ENCODE measurements at places on chromosomes 4 and X.

GRCh38 chrX:129544780-129545179, 4.7 kb downstream of the OCRL start:
- DNase-seq, result no peak
- no peak overlapping the region for H3K27ac ChIP-seq
- H3K36me3 ChIP-seq, result peaks cover 6% of the 10 kb centered on the region
- H3K27me3 ChIP-seq, result peaks cover 4% of the 10 kb centered on the region
- peaks cover 3% of the 10 kb centered on the region for H3K4me1 ChIP-seq
- no peak overlapping the region for H3K4me3 ChIP-seq

DNA sequence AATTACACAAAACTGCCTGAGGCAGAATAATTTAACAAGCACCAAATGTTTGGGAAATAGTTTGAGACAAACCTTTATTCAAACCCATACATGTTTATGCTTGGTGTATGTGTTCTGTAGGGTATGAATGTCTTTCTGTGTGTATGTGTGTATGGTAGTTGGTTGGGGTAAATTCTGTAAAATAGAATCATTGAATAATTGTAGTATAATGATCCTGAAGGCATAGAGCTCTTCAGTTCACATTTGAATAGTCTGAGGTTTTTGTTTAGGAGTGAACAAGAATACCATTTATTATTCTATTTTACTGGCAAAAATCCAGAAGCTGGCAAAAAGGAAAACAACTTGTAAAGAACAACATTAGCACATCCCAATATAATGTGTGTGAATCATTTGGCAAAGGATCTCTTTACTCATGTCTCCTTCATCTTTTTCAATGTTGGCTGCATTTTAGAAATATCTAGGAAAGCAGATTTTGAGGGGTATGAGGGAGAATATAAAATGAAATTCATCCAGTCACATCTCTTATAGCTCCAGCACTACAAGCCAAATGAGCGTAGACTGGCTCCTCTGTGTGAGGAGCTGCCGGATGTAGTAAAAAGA, 360.0 kb downstream of the CHIC1 start:
- DNase-seq, result peak; percentile 36
- H3K4me3 ChIP-seq, result no peak overlapping the region
- H3K36me3 ChIP-seq, result no peaks in the 10 kb centered on the region
- no peak overlapping the region for H3K27ac ChIP-seq

DNA sequence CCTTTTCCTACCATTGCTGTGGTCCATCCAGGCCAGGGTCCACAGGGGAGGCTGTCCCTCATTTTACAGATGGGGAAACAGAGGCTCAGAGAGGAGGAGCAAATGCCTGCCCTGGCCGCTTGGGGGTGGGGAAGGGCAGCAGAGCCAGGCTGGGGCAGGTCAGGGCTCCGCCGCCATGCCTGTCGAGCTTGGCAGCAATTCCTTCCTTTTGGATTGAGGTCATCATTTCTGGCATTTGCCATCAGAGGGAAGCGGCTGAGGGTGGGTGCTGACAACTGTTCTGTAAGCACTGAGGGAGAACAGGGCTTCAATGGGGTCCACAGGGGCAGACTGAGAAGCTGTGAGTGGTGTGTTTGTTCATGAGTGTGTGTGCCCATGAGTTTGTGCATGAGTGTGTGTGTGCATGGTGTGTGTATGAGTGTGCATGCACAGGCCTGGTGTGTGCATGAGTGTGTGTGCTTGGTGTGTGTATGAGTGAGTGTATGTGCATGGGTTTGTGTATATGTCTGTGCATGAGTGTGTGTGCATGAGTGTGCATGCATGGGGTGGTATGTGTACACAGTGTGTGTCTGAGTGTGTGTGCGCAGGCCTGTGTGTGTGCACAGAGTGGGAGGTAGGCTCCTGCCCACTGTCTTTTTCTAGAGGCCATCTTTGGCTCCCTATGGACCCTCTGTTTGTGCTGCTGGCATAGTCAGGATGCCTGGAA, 115.2 kb downstream of the SORCS2 start:
- H3K27ac ChIP-seq, result no peak overlapping the region
- no peak overlapping the region for H3K4me3 ChIP-seq
- DNase-seq, result peak; percentile 77
- H3K27me3 ChIP-seq, result peaks cover 51% of the 10 kb centered on the region

DNA sequence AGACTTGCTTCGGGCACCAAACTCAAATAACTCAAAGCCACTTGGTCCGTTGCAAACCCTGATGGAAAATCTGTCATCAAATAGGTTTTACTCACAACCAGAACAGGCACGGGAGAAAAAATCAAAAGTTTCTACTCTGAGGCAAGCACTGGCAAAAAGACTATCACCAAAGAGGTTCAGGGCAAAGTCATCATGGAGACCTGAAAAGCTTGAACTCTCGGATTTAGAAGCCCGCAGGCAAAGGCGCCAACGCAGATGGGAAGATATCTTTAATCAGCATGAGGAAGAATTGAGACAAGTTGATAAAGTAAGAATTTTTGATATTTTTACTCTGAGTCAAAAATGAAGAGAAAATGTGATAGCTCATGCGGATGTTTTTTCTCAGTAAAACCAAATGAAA, 87.2 kb downstream of the NRK start:
- no peaks in the 10 kb centered on the region for H3K36me3 ChIP-seq
- no peak overlapping the region for H3K27ac ChIP-seq
- DNase-seq, result no peak
- peaks cover 12% of the 10 kb centered on the region for H3K27me3 ChIP-seq
- no peak overlapping the region for H3K4me3 ChIP-seq

DNA sequence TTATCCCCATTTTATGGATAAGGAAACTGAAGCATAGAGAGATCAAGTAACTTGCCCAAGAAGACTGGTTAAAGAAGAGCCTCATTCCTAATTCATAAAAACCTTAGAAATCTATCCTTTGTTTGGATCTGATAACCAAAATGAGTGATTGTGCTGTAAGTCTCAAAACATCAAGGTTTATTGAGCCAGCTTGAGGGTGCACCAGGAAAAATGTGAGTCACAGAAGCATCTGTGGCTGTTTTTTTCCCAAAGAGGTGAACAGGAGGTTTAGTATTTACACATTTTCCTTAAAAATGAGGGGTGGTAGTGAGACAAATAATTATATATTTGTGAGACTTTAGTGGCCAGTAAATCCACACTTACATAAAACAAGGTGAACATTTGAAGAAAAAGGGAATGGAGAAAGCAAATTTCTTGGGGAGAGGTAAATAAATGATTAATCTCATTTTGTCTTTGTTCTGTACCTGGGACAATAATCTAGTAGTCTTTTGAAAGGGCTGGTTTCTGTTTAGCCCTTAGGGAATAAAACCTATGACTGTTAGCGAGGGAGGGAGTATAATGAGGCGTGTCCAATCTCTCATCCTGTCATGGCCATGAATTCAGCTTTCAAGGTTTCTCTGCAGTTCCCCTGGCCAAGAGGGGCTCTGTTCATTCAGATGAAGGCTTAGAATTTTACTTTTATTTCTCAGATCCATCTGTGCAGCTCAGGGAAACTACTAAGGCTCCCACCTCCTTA, 12.2 kb upstream of the FMR1 start:
- no peak for DNase-seq
- no peaks in the 10 kb centered on the region for H3K36me3 ChIP-seq
- H3K4me1 ChIP-seq, result no peaks in the 10 kb centered on the region
- H3K27me3 ChIP-seq, result no peaks in the 10 kb centered on the region
- no peak overlapping the region for H3K27ac ChIP-seq
- no peak overlapping the region for H3K4me3 ChIP-seq

DNA sequence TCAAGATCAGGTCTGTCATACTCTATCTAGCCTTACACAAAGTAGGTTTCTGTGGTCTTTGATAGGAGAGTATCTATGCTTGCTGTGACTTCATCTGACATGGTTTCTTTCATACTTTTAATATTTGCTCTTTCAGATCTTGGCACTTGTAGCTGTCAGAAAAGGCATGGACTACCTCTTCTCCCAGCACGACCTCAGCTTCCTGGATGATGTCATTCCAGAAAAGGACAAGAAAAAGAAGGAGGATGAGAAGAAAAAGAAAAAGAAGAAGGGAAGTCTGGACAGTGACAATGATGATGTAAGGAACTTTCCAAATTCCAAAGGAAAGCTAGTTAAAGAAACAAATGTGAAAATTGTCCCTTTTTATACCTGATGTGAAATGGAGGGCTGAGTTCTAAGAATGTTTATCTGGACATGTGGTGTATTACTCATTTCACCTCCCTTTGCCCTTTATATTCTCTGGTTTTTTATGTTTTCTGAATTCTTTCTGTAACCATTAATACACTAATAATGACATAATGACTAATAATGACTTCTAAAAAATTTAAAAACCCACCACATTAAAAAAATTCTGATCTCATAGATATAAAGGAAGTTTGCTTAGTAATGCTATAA, 221.2 kb downstream of the SLC4A4 start:
- peaks cover 29% of the 10 kb centered on the region for H3K36me3 ChIP-seq
- DNase-seq, result no peak
- H3K4me1 ChIP-seq, result peaks cover 10% of the 10 kb centered on the region
- no peaks in the 10 kb centered on the region for H3K27me3 ChIP-seq
- no peak overlapping the region for H3K4me3 ChIP-seq

DNA sequence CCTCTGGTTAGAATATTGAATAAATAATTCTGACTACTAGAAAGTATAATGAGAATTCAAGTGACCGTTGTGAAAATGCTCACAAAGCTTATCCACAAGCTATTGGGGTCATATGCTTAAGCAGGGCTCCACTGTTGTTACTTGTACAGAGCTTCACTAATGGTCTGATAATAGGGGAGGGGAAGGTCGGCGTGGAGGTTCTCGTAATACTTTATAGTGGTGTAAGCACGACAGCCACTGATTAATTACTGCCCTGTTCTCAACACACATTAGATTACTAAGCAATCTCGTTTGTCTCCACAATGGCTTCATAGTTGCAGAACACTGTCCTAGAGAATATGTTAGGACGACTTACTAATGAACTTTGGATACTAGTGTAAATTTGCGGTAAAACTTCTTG, 11.6 kb downstream of the UNC5C start:
- peak overlapping the region; percentile 70 for H3K27ac ChIP-seq
- H3K4me3 ChIP-seq, result peak overlapping the region; percentile 66
- peaks cover 27% of the 10 kb centered on the region for H3K4me1 ChIP-seq

DNA sequence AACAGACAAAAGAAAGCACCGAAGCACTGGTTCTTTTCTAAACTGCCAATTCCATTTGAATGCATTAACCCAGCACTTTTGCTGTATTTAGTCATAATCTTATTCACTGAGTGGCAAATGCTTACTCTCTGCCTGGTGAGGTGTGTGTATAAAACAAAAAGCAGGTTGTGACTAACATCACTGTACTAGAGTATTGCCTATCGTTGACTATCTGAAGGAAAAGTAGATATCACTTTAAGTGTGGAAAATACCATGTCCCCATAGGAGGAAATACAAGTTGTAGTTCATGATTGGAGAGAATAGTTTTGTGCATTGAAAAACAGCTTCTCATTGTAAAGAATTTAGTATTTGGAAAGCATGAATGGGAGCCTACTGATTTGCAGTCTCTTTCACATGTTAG, 2.7 kb downstream of the PDLIM5 start:
- H3K27ac ChIP-seq, result peak overlapping the region; percentile 86
- peak; percentile 60 for DNase-seq
- H3K27me3 ChIP-seq, result no peaks in the 10 kb centered on the region
- H3K36me3 ChIP-seq, result peaks cover 34% of the 10 kb centered on the region
- peaks cover 53% of the 10 kb centered on the region for H3K4me1 ChIP-seq

DNA sequence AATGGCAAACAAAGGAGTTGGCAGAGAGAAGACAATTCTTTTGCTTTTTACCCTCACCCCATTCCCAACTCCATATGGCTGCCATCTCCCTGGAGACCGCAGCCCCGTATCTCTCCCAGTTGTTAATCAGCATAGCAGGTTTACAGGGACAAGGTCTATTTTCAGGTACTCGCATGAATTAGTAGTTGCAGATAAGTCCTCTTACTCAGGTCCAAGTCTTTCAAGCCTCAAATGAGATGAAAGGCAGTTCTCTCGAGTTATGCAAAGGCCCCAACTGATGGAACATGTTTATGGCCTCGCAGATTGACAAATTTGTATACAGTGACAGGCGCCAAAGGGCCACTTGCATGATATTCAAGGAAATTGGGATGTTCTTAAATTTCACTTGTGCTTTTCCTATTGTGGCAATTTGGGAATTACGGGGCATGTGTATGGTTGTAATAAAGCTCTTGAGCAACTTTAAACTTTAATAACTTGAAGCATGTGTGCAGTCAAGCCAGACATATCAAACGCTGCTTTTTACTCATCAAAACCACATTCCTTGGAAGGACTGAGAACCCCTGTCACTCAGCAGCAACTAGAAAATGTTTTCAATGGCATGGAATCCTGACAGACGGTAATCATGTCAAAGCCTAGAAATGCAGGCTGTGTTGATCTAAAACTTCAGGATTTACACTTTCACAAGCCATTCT, 45.1 kb downstream of the KDR start:
- H3K4me3 ChIP-seq, result no peak overlapping the region
- no peaks in the 10 kb centered on the region for H3K27me3 ChIP-seq
- DNase-seq, result no peak
- H3K36me3 ChIP-seq, result no peaks in the 10 kb centered on the region
